ENCODE measurements at places on chromosomes 5 and 9.

DNA sequence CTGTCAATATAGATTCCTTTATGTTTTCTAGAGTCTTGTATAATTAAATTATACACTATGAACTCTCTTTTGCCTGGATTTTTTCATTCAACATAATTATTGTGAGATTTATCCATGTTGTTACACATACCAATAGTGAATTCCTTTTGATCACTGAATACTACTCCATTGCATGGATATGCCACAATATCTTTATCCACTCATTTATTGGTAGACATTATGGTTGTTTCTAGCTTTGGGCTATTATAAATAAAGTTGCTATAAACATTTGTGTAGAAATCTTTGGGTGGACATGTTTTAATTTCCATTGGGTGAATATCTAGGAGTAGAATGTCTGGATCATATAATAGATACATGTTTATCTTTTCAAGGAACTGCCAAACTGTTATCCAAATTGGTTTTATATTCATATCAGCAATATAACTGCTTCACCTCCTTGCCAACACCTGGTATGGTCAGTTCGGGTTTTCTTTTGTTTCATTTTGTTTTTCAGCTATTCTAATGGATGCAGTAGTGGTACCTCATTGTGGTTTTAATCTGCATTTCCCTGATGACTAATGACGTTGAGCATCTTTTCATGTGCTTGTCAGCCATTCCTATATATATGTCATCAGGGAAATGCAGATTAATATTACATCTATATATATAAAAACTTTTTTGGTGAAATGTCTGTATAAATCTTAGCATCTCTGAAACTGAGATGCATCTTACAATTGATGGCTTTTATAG is 32.1 kb upstream of the TCF7 start:
- no peak for DNase-seq

GRCh38 chr9:93682155-93682968 is 106.0 kb downstream of the PHF2 start:
- no peak for DNase-seq

DNA sequence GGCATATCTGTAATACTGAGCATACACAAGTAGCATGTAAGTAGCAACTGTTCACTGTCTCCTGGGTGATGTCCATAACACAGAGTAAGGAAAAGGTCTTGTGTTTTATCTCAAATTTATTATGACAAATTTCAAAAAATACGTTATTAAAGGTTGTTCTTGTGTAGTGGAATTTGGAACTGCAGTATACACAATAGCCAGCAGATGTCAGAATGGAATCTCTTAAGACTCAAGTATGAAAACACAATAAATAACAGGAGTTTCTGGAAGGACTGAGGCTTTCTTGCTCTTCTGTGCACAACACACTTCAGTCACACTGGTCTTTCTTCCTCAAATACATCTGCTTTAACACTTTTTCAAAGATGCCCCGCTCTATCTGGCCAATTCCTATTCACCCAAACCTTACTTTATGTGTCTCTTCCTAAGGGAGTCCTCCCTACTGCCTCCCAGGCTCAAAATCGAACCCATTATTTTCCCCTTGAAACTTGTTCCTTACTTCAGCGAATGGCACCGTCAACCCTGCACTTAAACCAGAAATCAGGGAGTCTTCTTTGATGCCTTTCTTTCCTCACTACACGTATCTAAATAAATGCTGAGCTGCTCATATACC is 6.5 kb upstream of the FBXO10 start:
- no peak for DNase-seq

- DNase-seq = no peak
Observed at GRCh38 chr9:14066831-14067230, 247.1 kb downstream of the NFIB start.

- no peak for DNase-seq
Observed at GRCh38 chr5:126402621-126403555, 20.3 kb upstream of the GRAMD2B start.

GRCh38 chr5:170474489-170475274 is 29.1 kb upstream of the KCNIP1 start:
- DNase-seq = no peak

DNA sequence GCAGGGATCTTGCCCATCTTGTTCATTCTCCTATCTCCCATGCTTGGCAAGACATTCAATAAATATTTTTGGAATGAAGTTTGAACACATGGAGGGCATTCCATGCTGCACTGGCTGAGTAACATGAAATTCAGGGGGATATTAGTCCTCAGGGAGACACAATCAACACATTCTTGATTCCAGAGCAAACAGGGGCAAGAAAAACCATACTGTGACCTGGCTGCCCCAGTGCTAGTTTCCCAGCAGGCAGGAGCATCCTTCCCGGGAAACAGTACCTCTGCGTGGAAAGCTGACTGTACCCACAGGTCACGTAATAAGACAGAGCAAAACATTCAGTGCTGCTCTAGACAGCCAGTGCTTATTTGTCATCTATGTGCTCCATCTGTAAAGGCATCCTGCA is 66.3 kb upstream of the SPOCK1 start:
- DNase-seq = no peak

GRCh38 chr5:165521816-165522610 is 2016.6 kb downstream of the MAT2B start:
- no peak for DNase-seq
